ENCODE measurements at places on chromosomes 7 and 10. TPM values are rescaled to one million over a fixed set of nuclear protein-coding genes. Genes with fewer than 3 reads are reported as not detected.

Gene ELMO1
- 56.0 TPM for polyA plus RNA-seq

DNA sequence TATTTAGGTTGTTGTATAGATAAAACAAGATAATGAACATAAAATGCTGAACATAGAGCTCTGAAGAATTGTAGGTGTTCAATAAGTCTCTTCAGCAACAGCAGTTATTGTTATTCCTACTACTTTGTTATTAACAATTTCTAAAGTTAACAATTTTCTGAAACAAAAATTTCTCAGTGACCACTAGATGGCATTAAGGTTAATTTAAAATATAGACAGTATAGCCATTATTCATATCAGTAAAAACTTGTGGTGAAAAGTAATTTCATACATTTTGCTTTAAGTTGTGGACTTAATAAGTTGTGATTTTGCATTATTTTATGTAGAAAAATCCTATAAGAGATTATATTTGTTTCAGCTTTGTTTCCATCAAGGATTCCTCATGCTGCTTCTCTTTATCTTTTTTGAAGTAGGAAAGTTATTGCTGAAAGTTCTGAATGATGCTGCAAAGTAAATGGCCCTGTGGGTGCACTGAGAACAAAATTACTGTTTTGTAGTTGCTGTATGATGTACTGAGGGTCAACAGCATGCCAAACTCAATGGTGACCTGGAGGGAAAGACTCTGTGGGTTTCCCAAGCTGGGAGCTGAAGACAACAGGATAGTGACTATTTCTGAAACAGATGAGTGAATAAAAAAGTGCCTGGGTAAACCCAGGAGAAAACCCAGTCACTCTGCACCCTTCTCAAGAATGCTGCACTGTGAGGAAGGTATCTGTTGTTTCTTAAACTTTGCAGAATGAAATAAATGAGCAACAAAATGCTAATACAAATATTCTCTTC, 253.6 kb downstream of the KIF20B start:
- DNase-seq, result no peak

DNA sequence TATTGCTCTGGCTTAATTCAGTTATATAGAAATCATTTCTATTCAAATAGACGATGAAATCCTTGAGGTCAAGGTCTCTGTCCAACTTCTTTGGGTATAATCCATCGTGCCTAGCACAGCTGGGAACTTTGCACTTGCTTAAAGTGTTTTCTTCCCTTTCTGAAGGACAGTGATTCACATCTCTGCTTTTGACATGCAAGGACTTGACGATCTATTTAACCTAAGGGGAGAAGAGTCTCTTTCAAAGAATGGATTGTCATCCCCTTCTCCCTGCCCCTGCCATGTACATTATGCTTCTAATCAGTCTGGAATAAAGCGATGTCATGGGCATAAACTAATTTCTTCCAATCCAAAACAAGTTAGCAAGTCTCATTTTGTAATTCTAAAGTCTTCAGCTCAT, 488.6 kb downstream of the KCNMA1 start:
- DNase-seq, result no peak

DNA sequence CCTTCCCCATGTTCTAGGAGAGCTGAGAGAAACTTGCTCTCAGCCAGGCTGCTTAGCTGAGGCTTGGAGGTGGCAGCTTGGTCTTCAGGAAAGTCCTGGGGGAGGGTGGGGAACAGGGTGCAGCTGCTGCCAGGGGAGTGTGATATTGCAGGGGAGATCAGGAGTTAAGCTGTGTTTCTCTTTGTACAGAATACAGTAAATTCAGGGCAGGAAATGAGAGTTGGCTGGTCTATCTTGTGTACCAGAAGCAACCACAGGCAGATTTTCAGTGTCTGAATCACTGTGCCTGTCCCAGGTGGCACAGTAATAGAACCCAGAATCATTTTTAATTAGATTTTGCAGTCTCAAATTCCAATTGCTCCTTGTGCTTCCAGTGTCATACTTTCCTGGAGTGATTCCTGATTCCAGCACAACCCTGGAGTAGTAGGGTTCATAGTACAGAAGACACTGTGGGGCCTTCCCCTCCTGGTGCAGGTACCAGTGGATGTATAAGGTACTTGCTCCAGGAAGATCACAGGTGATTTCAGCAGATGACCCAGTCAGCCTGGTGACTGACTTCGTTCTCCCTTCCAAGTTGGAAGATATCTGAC, 94.0 kb upstream of the TARP start:
- no peak for DNase-seq

Measured in right lung (tissue), 10 donors.